Heart right ventricle (tissue), 16 donors: ENCODE measurements at places on chromosomes 7 and 10. TPM values are rescaled to one million over a fixed set of nuclear protein-coding genes. Genes with fewer than 3 reads are reported as not detected.

The CAMK2G gene
- polyA plus RNA-seq: 9.9 TPM

The GLCCI1 gene
- polyA plus RNA-seq: 0.75 TPM

The TAC1 gene
- polyA plus RNA-seq: not detected

The ZNF655 gene
- polyA plus RNA-seq: 22.0 TPM

The TEX36 gene
- not detected for polyA plus RNA-seq

The CREB3L2 gene
- 4.2 TPM for polyA plus RNA-seq

The MMD2 gene
- not detected for polyA plus RNA-seq

The FAM107B gene
- polyA plus RNA-seq: 2.6 TPM

The INSYN2A gene
- polyA plus RNA-seq: not detected

The AZGP1 gene
- 183 TPM for polyA plus RNA-seq

The FANK1 gene
- 0.64 TPM for polyA plus RNA-seq

The SORCS3 gene
- 0.07 TPM for polyA plus RNA-seq

The CFAP70 gene
- 5.4 TPM for polyA plus RNA-seq

The TMEM236 gene
- 0.37 TPM for polyA plus RNA-seq

The GBX1 gene
- 0.04 TPM for polyA plus RNA-seq

The DPY19L1 gene
- polyA plus RNA-seq: 12.7 TPM

The KIF11 gene
- polyA plus RNA-seq: 0.20 TPM

The ENKUR gene
- not detected for polyA plus RNA-seq

The GIMAP6 gene
- polyA plus RNA-seq: 20.2 TPM

The RTKN2 gene
- polyA plus RNA-seq: not detected

The GPR85 gene
- 0.15 TPM for polyA plus RNA-seq

The NAT16 gene
- polyA plus RNA-seq: not detected

The VSTM2A gene
- polyA plus RNA-seq: not detected

The OR6V1 gene
- polyA plus RNA-seq: not detected

The CYP3A4 gene
- not detected for polyA plus RNA-seq

The PKD2L1 gene
- not detected for polyA plus RNA-seq

The TET1 gene
- 0.17 TPM for polyA plus RNA-seq

The THSD7A gene
- 0.22 TPM for polyA plus RNA-seq

The KLF14 gene
- 0.03 TPM for polyA plus RNA-seq

The CPED1 gene
- 4.0 TPM for polyA plus RNA-seq

The USP6NL gene
- 4.1 TPM for polyA plus RNA-seq

The DKK1 gene
- 0.66 TPM for polyA plus RNA-seq

The HGF gene
- polyA plus RNA-seq: 1.5 TPM

The CRHR2 gene
- polyA plus RNA-seq: 0.10 TPM

The CALY gene
- not detected for polyA plus RNA-seq

The EPHA1 gene
- polyA plus RNA-seq: 0.73 TPM
